Stimulated activated CD8-positive, alpha-beta memory T cell treated with anti-CD3 and anti-CD28 coated beads, Interleukin-7, amount 100 ng/mL, for 1 hour (primary cell): ENCODE measurements at places on chromosomes 1 and 21.

GRCh38 chr1:64199154-64199553 is 4.3 kb upstream of the UBE2U start:
- no peak for DNase-seq

GRCh38 chr1:211601982-211602670 is 23.2 kb upstream of the SLC30A1 start:
- no peak for DNase-seq

DNA sequence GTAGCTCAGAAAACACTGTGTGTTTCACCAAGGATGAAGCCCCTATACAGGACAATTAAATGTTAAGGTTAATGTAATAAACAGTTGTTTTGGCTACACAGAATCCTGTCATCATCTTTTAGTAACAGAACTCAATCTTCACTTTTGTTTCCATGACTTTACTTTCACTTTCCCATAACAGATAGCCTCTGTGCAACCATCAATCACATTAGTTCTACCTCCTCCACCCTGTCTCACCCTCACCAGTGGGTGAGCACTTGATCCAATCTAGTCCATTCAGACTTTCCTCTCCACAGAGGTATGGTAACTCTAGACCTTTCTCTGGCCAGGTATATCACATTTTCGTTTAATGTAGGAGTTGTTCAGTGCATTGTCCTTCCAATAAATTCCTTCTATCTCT is 1018.5 kb downstream of the ADGRL2 start:
- no peak for DNase-seq

DNA sequence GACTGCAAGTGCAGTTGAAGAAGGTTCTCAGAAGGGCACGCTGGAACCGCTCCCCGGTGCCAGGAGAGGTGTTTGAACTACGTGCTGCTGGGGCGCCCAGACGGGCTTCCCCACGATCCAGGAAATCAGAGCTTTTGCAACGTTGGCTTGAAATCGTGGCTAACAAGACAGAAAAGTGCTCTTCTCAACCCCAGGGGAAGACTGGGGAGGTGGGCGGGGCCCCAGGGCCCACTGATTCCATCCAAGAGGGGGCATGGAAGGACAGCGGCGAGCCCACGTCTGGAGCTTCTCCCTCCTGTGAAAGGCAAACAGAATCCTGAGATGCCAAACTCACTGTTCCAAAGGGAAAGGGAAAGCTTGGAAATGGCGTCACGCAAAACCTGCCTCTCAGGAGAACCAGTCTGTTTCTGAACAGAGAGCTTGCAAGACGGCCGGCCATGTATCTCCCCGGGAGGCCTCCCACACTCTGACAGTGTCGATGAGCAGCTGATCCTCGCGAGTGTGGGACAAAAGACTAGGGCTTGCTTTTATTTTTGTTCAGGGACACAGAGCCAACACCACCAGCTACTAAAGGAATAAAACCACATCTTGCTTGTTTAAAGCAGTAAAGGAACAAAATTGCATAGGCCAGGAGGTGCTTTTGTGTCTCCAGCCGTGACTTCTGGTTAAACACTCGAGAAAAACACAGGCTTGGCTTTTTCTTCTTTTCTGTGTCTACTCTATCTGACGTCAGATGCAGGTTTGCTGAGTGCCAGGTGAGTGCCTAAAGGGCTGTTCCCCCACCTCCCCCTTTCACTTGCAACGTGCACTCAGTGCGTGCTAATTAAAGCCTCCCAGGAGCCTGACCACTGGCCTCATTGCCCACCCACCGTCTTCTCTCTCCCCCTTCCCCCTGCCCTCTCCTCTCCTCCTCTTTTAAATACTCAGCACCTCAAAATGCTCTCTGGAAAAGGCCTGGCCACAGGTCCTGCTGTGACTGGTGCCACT is 41.5 kb downstream of the LRRC3 start:
- DNase-seq: no peak

DNA sequence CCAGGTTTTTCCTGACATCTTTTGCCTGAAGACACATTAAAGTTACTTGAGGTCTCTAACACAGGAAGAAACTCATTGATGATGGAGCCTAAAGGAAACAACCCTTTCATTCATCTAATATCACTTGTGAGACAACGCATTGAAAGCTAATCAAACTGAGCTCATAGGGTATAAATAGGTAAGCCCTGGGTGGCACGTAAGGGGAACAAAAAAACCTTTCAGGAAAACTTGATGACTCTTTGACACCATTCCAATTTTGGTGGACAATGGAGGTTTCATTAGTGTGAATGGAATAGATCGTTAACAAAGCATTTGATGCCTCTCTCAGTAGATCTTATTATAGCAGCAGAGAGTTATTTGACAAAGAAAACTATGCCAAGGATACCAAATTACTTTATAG is 80.7 kb upstream of the DUSP10 start:
- DNase-seq: no peak

- DNase-seq: no peak
Measured at GRCh38 chr1:12629985-12630760, 12.2 kb upstream of the DHRS3 start.

DNA sequence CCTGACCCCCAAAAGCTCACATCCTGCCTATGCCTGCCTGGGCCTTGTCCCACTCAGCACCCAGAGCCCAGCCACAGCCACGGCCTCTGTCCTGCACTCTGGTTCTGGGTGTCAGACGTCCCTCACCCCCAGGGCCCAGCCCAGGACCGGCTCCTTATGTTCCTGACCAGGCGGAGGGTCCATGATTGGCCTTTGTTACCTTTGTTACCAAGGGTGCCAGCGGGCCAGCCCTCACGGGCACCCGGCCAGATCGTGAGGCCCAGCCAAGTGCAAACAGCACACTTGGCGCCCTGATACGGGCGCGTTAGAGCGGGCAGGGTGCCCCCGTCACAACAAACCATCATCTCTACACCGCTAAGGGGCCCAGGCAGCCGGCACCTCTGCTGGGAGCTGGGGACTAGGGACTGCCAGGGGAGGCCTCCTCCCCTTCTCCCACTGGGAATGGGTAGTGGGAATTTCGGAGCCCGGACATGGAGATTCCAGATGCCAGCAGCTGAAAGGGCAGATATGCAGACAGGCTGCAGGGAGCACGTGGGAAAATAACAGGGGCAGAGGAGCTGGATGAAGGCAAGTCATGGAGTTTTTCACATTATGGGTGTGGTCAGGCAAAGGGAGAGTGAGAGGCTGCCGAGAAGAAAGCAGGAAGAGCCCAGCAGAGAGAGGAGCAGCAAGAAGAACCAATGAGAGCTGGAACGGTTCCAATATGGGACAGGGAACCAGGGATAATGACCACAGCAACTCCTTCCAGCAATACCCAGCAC is 22.1 kb downstream of the HSPG2 start:
- DNase-seq: no peak

GRCh38 chr1:204836856-204837255 is 33.8 kb upstream of the NFASC start:
- no peak for DNase-seq

- no peak for DNase-seq
Measured at GRCh38 chr21:31363720-31364119, 19.7 kb upstream of the TIAM1 start.

DNA sequence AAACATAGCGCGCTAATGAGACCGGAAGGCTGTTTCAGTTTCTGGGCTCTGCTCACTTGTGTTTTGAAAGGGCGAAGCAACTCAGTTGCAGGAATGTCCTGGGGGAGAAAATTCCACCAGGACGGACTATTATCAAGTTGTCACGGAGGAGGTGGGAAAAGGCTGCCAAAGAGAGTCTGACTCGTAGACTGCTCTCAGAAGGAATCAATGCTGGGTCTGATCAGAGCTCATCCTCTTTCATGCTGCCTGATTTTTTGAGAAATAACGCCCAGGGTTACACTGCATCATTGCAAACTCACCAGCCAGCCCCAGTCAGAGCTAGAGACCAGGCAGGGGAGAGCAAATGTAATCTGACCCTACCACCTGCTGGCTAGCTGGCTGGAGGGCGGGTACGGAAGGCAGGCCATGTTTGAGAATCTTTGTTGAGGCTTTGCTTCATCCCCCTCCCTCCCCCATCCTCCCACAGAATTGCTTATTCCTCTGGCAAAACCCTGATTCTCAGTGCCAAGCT is 36.4 kb upstream of the BCL9 start:
- DNase-seq: no peak

- DNase-seq: no peak
Measured at GRCh38 chr1:37152491-37152890, 118.2 kb upstream of the GRIK3 start.

GRCh38 chr1:153929426-153929825 is 6.7 kb upstream of the GATAD2B start:
- DNase-seq: no peak

- no peak for DNase-seq
Measured at GRCh38 chr1:107914119-107914765, 50.7 kb downstream of the VAV3 start.

GRCh38 chr1:179016706-179017382 is 8.8 kb upstream of the FAM20B start:
- no peak for DNase-seq

- DNase-seq: no peak
Measured at GRCh38 chr21:46035809-46036695, 54.5 kb downstream of the COL6A1 start.

- DNase-seq: no peak
Measured at GRCh38 chr1:233102341-233102740, 151.9 kb downstream of the NTPCR start.

DNA sequence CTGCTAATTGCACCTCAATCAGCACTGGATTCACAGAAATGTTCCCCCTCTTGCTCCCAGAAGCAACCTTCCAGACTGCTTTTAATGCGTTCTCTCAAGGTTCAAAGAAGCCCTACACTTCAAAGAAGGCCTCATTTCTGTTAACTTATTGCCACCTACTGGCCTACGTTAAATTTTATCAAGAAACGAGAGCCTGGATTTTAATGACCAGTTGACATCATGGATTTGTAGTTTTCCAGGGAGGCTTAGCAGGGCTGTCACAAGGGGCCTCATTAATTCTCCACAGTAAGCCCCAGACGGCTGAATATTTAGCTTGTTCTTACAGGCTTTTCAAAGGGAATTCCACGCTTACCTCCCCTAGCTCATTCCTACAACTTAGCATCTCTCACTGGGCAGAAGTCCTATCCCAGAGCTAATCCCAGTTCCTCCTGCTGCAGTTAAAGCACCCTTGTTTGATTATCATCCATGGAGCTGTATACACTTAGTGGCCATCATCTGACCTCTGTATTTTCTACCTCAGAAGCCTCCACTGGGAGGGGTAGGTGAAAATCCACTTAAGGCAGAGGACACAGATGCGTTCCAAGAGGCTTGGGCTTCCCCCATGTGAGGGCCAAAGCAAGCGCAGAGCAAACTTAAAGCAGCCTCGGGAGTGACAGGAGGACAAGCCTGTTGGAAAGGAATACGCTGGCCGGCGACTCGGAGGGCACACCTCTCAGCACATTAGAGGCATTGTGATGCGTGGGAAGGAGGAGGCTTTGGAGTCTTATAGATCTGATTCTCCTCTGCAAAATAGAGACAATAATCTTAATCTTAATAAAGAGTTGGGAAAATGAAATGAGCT is 32.2 kb upstream of the CYP4X1 start:
- DNase-seq: no peak

- no peak for DNase-seq
Measured at GRCh38 chr1:34162852-34163766, 1.9 kb downstream of the CSMD2 start.

DNA sequence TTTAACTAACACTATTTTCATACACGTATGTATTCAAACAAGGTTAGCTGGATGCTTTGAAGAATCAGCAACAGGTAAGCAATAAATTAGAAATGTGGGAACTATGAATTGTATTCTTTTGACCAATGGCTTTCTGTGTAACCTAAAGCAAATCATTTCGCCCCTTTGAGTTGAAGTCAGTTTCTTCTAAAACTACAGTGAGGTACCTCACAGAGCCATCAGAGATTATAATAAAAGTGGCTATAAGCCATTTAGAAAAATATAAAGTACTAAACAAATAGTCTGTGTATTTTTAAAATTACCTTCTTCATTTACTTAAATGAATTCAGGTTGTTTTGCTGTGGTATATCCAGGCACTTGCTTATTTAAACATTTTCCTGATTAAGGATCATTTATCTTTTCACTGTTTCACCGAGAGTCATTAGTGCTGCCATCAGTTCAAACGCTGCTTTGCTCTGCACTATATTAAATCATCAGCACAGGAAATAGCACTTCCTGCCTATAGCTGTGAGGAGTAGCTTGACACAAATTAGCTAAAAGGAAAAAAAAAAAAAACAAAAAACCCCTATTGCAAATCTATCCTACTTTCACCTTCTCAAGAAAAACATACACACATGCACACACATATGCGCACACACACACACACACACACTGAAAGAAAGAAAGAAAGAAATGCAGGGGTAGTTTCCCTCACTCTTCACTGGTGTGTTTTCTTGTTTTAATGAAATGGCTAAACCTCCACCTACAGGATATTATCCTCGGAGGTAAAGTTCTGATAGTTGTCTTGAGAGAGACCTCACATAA is 39.8 kb upstream of the C1orf105 start:
- DNase-seq: no peak

DNA sequence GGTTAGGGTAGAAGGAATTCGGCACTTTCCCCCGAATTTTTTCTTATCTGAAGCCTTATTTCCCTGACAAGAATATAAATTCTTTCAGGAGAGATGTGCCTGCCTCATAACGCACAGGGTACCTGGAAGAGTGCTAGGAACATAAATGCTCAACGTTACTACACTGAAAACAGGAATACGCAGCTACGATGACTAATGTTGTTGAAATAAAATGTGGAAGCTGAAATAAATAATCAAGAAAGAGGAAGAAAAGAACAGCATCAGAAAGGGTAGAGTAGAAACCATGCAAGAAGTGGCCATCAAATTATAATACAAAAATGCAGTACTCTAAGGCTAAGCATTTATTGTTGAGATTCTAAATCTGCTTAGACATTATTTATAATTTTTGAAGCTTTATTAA is 33.9 kb downstream of the SLC66A1 start:
- no peak for DNase-seq

GRCh38 chr1:159009704-159010361 is at the start of gene IFI16:
IFI16 (plus strand) TSS chr1:159009907; CDS start chr1:159014681, 4,774 bp downstream.
- peak; percentile 24 for DNase-seq

DNA sequence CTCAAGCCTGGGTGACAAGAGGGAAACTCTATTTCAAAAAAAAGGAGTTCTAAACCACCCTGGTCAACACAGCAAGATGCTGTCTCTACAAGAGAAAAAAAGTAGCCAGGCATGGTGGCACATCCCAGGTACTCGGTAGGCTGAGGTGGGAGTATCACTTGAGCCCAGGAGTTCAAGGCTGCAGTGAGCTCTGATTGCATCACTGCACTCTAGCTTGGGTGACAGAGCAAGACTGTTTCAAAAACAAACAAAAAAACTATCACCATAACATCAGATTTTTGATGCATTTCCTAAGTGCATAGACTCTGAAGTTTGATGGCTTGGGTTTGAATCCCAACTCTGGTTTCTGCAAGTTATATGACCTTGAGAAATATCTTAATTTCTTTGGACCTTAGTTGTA is 9.6 kb downstream of the ELOA start:
- no peak for DNase-seq

DNA sequence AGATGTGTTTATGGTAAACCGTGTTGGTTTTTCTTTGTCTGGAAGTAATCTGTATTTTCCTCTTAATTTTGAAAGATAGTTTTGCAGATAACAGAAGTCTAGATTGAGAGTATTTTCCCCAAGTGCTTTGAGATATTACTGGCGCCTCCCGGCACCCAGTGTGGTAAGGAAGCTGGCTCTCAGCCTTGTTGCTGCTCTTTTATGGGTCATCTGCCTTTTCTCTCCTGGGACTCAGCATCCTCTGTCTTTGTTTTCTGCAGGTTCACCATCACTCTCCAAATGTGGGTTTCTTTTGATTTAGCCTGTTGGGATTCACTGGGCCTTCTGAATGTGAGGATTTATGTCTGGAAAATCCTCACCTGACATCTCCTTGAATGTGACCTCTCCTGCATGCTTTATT is 37.4 kb downstream of the POFUT2 start:
- no peak for DNase-seq
